ENCODE measurements at places on chromosomes 7 and 10.

- DNase-seq, result no peak
These were observed 81.6 kb downstream of the CRTAC1 start for GRCh38 chr10:97948822-97949221.

GRCh38 chr10:73857446-73857845 lies 16.9 kb downstream of the CAMK2G start:
- no peak for DNase-seq

DNA sequence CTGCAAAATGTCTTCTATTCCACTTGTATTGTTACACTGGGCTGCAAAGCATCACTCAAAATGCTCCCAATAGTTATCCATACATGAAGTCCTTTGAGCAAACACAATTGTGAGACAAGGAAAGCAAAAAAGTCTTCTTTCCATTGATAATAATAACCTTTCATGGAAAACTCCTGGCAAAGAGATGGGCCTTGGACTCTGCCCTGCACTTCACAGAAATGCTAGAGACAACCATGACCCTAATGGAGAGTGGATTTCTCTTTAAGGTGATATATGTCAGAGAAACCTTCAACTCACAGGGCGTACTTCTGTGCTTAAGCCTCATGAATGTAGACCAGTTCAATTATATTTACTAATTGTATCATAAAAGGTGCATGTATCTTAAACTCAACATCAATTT lies 19.4 kb downstream of the SLC26A3 start:
- DNase-seq, result no peak

DNA sequence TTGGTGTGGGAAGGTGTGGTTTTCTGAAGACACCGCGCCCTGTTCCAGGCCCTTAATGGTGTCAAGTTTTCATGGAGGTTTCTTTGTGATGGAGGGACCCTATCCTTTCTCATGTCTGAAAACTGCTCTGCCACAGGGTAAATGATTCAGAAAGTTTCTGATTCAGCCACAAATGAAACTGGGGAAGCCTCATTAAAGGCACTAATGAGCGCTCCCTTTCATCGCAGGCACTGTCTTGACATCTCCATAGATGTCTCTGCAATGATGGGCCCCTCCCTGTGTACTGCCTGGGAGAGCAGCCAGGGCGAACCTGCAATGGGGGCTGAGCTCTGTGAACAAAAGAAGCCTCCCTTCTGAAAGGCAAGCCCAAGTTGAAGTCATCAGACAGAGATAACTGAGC lies 355.3 kb downstream of the PRPF18 start:
- no peak for DNase-seq

GRCh38 chr10:9579110-9579705 lies 1438.5 kb upstream of the CELF2 start:
- no peak for DNase-seq

DNA sequence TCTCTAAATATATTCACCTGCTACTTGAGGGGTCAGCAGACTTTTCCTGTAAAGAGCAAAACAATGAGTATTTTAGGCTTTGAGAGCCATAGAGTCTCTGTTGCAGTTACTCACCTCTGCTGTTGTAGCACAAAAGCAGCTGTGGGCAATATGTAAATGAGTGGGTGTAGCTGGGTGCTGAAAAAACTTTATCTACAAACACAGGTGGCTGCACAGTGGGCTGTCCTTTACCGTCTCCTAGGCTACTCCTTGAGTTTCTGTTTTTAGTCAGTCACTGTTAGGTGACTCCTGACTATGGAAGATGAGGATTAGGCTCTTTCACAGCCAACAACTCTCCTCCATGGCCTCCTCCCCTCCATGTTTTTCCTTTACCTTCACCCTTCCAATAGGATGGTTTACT lies 286.1 kb upstream of the C7orf33 start:
- peak; percentile 63 for DNase-seq

GRCh38 chr7:115359955-115360354 lies 438.1 kb downstream of the MDFIC start:
- DNase-seq, result no peak

GRCh38 chr7:153522261-153522660 lies 529.9 kb upstream of the DPP6 start:
- no peak for DNase-seq

DNA sequence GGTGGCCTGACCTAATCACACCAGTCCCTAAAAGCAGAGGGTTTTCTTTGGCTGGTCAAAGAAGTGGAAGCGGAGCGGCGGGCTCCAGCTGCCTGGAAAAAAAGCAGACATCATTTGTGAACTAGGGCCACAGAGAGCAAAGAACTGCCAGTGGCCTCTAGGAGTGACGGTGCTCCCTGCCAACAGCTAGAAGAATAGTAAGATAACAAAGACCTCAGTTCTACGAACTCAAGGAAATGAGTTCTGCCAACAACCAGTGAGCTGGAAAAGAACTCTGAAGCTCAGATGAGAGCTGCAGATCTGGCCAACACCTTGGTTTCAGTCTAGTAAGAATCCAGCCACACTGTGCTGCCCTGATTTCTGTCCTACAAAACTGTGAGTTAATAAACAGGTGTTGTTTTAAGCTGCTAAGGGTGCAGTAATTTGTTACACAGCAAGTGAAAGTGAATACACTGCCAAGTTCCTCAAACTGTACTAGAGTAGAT lies 178.0 kb downstream of the SRPK2 start:
- no peak for DNase-seq

DNA sequence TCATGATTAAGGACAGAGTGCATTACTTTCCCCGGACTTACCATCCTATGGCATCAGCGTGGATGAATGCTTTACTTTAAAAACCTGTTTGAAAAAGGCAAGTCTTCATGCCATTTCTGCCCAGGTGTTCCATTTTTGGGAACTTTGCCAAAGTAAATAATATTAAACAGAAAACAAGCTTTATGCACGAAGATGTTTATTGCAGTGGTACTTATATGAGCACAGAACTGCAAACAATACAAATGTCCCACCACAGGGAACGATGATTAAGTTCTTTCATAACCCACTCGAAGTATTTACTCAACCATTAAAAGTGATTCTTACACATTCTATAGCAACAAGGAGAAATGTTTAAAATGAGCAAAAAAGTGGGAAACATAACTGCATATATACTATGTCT lies 109.7 kb upstream of the GDF10 start:
- no peak for DNase-seq

- DNase-seq, result no peak
These were observed 10.2 kb downstream of the CYTH3 start for GRCh38 chr7:6262221-6262620.
